ENCODE measurements at places on chromosomes 6 and 20.

DNA sequence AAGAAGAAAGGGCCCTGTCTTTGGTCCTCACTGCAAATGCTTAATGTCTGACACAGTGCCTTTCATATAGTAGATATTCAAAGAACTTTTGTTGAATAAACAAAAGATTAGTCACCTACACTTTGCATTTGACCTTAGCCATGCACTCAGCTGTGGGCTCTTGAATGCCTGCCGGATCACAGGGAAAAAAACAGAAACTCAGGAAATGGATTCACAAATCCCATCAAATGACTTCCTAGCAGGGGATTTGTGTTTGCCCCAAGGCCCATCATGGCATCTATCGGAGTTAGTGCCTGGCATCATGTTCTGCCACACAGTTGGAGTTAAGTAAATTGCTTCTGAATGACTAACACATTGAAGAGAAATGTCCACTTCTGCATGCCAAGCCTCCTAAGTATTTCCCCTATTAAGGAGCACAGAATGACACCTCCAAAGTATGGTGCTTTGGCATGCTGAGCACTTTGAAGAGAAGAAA is 72.3 kb upstream of the DST start:
- DNase-seq = no peak

DNA sequence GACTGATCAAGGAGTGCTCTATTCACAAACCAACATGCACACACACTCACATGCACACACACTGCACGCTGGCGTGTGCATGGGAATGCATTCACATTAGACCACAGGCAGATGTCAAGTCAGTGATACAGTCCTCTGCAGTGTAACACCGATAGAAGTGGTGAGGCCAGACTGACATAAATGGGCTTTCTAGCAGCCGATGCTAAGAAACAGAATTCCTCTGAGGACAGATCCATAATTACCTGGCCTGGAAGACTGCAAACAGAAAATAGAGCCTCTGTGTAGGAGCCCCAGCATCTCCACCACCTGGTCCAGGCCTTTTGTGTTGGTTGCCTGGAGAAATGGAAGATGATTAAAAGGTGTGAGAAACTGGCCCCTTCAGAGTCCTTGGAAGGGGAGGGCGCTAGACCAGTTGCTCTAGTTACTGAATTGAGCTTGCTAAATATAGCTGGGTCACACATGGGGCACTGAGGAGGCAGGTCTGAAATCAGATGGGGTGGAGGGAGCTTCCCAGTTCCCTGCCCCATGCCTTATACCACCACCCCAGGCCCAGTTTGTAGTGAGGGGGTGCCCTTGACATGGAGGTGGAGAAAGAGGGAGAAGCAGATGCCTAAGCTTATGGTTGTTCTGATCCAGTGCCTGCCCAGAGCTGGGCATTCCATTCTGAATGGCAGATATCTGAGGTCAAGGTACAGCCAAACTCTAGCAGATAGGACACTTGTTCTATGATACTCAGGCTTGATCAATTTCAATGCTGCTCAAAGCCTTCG is 233.8 kb downstream of the LRFN2 start:
- no peak for DNase-seq

GRCh38 chr6:108752733-108753590 is 95.3 kb upstream of the ARMC2 start:
- DNase-seq = no peak

GRCh38 chr20:56690531-56691175 is 61.5 kb downstream of the TFAP2C start:
- no peak for DNase-seq

DNA sequence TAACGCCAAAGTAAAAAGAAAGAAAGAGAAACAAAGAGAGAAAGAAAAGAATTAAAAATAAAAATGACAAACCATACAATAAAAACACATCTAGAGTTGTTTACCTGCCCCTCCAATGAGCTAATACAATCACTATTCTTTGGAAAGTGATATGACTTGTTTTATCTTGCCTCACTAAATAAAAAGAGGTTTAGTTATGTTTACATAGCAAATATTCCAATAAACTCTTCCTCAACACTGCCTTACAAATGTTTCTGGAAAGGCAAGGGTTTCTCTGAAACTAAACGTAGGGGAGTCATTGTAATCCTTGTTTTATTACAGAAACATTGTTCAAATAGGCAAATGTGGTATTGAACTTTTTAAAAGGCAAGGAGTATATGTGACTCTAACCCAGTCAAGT is 396.2 kb downstream of the EPM2A start:
- no peak for DNase-seq

- no peak for DNase-seq
These were observed 88.2 kb downstream of the PREX1 start for GRCh38 chr20:48739395-48740291.

- DNase-seq = peak; percentile 63
These were observed 704 bp downstream of the TOP1 start for GRCh38 chr20:41029150-41029901.

DNA sequence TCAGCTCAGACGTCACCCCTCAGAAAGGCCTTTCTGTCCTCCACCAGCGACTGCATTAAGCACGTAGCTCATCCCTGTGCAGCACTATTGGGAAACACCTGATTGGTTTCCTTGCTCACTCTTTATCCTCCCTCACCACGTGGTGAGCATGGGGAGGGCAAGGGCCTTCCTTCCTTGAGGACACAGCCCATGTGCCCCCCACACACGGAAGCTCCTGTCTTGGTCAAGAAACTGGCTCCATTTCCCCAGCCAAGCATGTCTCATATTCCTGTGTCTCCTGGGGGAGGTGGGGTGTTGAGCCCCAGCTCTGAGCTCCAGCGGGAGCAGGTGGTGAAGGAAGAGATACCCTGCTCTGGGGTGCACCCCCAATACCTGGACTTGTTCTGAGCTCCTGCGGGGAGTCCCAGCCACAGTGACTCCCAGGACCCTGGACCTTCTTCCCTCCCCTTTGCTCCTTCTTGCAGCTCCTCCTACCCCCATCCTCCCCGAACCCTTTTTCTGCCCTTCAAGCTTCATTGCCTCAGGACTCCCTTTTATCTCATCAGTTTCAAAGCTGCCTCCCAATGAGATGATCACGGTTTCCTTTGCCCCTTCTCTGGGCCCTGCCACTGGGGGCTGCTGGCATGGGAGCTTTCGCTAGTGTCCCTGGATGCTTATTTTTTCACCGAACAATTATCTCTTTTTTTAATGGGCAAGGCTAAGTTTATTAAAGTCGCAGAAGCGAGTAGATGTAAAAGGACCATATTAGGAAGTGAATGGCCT is 230.1 kb downstream of the TFAP2C start:
- DNase-seq = no peak

- DNase-seq = no peak
These were observed 184.0 kb upstream of the FLRT3 start for GRCh38 chr20:14521436-14521835.

DNA sequence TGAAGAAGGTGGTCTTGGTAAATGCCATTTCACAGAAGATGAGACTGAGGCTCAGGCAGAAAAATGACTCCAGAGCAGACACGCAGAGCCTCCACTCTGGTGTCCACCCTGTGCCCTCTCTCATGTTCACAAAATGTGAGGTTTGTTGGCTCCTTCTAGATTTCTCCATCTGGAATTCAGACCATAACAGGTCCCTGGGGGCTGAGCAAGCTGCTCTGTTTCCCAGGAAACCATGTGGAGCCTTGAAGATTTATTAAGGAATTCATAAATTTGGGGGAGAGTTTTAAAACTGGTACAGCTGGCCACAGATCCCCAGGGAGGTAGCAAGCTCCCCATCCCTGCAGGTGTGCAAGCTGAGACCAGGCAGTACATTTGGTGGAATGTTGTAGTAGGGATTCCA is 38.8 kb upstream of the SIRPA start:
- DNase-seq = no peak

DNA sequence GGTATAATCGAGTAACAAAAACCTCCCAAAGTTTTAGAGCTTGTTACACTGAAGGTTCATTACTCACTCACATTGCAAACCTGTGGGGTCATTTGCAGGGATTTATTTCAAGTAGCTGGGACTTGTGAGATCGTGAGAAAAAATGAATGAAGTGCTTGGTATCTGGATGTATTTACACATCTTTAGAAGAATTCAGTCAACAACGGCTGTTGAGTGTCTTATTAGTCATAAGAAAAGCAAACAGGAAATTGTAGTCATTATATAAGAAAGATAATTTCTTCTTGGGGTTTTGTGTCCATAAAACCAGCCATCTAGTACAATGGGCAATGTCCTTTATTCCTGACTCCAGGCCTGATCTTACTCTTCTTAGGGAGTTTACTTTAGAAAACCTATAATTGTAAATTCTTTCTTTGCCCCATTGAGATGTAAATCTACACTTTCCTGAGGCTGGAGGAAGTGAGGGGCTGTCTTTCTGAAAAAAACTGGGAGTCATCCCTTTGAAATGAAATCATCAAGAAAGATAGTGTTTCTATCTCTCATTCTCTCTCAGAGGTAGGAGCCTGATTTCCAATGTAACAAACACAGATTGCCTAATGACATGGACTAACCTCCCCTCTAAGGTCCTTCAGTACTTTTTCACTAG is 202.5 kb upstream of the ASCC3 start:
- DNase-seq = no peak

DNA sequence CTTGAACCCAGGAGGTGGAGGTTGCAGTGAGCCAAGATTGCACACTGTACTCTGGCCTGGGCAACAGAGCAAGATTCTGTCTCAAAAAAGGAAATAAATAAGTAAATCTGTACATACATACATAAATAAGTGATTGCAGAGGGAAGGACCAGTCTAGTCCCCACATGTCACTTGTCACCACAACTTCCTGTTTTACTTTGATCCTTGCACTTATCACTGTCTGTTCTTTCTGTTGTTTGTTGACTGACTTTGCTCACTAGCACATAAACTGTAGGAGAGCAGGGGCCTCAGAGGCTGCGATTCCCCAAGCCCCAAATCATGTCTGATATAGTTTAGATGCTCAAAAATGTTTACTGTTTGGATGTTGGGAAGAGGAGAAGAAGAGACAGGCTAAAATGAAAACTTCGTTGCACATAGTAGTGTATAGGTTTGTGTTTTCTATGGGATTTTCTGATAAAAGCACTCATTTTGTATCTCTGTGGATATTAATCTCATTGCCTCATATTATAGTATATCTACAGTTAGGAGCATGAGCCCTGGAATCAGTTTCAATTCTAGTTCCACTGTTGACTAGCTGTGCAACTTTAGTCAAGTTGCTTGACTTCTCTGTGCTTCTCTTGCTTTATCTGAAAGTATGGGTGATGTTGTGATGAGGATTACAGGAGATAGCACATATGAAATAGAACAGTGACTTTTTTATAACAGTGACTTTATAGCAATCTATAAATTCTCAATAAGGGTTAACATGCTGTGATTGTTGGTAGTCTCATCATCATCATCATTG is 165.0 kb downstream of the TBC1D7 start:
- DNase-seq = no peak

- no peak for DNase-seq
These were observed 8.1 kb upstream of the UBR2 start for GRCh38 chr6:42555477-42556457.

GRCh38 chr6:113039005-113039404 is 691.9 kb downstream of the RFPL4B start:
- no peak for DNase-seq

DNA sequence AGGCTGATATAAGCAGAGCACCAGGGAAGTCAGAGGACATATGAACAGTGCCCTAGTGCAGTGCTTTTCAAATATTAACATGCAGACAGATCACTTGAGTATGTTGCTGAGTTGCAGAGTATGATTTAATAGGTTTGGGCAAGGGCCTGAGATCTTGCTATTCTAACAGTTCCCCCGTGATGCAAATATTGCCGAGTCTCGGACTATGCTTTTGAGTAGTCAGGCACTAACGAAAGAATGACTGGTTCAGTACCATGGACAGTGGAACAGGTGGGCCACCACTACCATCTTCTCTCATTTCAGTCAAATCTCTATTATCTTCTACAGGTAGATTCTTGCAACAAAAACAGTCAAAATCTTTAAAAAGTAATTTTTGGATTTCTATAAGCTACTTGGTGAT is 3.7 kb upstream of the TMEM200A start:
- DNase-seq = no peak

GRCh38 chr20:15039088-15039752 is 701.8 kb upstream of the FLRT3 start:
- no peak for DNase-seq

DNA sequence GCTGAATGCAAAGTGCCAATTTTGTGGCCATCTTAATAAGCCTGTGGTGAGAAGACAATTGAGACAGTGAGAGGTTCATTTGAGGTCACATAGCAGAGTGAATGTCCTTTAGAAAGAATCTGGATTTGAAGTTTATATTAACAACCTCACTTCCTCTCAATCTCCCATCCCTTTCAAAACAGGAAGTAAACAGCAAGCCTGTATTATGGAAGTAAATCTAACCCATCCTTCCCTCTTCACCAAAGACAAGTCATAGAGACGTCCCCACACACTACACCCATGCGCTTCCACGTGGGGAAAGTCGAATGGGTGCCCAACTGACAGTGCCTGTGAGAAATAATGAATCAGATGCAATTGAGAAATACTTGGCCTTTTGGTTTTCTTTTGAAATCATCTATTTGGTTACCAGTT is 28.8 kb upstream of the CCND3 start:
- no peak for DNase-seq

DNA sequence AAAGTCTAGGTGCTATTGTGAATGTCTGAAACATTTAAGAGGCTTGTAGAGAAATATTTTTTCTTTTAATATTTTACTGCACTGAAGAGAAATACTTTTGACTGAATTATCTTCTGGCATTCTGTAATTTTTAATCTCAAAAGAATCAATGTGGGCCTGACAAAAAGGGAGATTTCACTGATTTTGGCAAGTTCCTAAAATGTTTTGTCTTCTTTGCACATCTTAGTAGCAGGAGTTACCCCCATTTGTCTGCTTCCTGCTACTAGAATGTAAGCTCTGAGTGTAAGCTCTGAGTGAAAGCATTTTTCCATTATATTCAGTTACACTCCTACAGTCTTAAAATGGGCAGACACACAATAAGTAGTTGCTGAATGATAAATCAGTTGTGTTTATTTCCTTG is 31.1 kb downstream of the HDAC2 start:
- DNase-seq = no peak

GRCh38 chr20:19934792-19935491 is 82.2 kb upstream of the NAA20 start:
- DNase-seq = no peak

- DNase-seq = no peak
These were observed 442.2 kb upstream of the ARID1B start for GRCh38 chr6:156334966-156335365.

GRCh38 chr6:138194287-138194686 is 24.0 kb downstream of the PBOV1 start:
- no peak for DNase-seq

DNA sequence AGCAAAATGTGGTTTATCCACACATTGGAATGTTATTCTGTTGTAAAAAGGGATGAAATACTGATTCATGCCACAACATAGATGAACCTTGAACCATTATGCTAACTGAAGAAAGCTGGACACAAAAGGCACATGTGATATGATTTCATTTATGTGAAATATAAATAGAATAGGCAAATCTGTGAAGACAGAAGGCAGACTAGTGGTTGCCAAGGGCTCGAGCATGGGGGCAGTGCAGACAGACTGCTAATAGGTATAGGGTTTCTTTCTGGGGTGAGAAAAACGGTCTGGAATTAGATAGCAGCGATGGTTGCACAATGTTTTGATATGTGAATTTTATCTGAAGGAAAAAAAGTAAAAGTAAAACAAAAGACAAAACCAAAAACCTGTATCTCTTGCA is 54.6 kb upstream of the FNDC1 start:
- no peak for DNase-seq

- DNase-seq = no peak
These were observed 322.8 kb upstream of the NT5E start for GRCh38 chr6:85127168-85127498.

All from activated CD4-positive, CD25-positive, alpha-beta regulatory T cell treated with anti-CD3 and anti-CD28 coated beads, Interleukin-2, amount 50 U/mL, for 72 hours (primary cell).